ENCODE measurements at places on chromosomes 13 and 19.

DNA sequence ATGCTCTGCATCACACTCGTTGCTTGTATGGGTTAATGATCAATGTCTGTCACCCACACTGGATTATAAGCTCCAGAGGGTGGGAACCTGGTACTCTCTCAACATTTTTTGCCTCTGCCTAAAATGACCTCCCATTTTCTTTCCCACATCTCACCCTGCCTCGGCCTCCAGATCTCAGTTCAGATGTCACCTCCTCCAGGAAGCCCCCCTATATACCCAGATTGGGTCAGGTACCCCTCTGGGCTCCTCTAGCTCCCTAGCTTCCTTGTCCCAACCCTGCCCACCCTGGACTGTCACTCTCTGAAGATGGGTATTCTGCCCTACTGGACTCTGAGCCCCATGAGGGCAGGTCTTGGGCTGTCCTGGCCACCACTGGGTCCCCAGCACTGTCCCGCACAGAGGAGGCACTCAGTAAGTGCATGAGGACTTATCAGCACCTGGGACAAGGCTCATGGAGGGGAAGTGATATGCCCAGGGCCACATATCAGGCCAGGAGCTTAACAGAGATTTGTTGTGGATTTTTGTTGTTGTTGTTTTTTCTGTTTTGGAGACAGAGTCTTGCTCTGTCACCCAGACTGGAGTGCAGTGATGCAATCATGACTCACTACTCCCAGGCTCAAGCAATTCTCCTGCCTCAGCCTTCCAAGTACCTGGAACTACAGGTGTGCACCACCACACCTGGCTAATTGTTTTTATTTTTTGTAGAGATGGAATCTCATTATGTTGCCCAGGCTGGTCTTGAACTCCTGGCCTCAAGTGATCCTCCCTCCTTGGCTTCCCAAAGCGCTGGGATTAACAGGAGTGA, 23.8 kb downstream of the PRKD2 start:
- no peak for DNase-seq

DNA sequence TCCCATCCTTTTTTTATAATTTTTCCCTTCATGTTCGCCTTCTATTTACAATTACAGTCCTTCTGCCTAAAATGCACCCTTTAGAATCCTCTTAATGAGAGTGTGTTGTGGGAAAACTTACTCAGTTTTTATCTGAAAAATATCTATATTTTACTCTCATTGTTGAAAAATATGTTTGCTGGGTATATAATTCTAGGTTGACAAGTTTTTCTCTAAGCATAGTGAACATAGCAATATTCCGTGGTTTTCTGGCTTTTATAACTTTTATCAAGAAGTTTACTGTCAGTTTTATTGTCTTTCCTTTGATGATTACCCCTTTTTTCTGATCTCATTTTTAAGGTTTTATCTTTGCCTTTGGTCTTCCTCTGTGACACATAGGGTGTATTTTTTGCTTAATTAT, 57.3 kb downstream of the UQCRFS1 start:
- no peak for DNase-seq

- peak; percentile 14 for DNase-seq
These were observed 3.1 kb downstream of the ADGRE1 start for GRCh38 chr19:6890401-6890913.

DNA sequence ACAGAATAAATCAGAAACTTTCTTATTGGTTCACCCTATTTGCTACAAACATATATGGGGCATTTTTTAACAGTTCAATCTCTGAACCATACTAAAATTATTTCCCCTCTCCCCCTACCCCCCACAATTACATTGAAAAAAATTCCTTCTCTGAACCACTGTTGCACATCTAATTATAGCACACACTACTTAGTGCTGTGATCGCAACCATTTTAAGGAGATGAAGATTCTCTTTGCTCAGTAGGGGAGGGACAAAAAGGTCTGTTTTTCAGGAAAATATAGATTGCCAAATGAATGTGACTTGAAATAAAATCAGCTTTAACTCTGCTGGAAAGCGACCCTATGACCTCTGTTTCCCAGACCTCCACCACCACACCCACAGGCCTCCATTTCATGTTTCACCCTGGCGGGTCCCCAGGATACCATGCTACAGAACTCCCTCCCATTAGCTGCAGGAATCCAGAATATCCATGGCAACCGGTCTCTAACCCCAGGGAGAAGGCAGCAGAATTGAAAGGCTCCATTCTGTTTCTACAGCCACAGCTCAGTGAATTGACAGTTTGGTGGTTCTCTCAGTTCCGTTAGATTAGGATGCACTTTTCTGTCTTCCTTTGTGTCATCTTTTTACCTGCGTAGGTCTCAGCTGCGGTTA, 286.3 kb downstream of the TBC1D4 start:
- no peak for DNase-seq

DNA sequence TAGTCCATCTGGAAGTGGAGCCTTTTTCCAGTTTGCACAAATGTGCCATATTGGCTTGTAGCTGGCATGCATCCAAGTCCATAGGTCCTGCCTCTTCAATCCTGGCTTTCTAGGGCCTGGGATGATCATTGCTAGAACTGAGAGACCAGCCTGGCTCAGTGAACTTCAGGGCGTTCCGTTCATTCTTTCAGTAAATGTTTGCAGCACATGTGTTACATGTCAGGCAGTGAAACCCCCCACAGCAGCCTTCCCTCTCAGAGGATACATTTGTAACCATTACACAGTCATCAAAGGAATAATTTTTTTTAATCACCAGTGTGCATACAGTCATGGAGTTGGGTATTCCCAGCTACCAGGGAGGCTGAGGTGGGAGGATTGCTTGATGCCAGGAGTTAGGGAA, 9.7 kb downstream of the FUT2 start:
- DNase-seq = no peak

Measured in CD4-positive, alpha-beta T cell treated with Interleukin-2 at 100 ng/mL for 4 hours (primary cell).